ENCODE measurements at places on chromosomes 7 and 10.
A peak's percentile ranks its signal among the peaks of the same experiment; 100 is the strongest.

DNA sequence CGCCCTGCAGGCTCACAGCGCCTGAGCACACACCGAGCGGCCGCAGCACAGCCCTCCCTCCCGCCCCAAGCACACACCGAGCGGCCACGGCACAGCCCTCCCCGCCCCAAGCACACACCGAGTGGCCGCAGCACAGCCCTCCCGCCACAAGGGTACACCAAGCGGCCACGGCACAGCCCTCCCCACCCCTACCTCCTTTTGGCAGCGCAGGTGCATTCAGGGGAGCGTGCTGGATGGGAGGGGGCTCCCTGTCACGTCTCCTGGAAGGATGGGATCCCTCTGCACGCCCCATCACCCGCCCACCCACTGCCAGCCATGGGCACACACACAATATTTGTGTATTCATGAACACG, 482.6 kb downstream of the DNAJB6 start:
- DNase-seq: no peak

GRCh38 chr10:53477313-53477675, 704.7 kb upstream of the MBL2 start:
- no peak for DNase-seq

DNA sequence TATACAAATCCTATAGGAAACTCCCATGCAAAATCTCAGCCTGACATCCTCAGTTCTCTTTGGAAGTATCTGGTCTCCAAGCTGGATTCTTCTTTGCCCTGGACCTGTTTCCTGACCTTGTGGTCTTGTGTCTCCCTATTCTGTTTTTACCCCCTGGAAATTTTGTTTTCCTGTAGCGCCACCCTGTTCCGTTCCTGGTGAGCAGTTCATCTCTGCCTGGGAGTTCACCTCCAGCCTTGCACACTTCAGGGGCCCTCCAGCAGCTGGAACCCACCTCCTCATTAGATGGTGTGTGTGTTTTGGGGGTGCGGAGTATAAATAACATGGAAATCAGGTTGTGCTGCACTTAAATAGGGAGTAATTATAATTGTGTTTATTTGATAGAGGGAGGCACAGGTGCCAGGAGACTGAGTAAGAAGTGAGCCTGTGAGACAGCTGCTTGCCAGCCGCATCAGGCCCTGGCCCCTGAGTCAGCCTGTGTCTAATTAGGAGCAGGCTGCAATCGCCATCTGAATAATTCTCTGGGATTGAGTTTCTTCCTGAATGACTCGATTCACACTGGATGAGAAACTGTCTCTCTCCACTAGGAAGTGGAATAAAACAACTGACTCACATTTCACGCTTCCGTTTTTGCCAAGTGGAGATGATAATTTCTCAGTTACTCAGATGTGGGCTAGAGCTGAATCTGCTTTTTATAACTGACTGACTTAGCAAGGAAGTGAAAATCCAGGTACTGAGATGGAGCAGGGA, 69.4 kb upstream of the HECTD2 start:
- no peak for DNase-seq

DNA sequence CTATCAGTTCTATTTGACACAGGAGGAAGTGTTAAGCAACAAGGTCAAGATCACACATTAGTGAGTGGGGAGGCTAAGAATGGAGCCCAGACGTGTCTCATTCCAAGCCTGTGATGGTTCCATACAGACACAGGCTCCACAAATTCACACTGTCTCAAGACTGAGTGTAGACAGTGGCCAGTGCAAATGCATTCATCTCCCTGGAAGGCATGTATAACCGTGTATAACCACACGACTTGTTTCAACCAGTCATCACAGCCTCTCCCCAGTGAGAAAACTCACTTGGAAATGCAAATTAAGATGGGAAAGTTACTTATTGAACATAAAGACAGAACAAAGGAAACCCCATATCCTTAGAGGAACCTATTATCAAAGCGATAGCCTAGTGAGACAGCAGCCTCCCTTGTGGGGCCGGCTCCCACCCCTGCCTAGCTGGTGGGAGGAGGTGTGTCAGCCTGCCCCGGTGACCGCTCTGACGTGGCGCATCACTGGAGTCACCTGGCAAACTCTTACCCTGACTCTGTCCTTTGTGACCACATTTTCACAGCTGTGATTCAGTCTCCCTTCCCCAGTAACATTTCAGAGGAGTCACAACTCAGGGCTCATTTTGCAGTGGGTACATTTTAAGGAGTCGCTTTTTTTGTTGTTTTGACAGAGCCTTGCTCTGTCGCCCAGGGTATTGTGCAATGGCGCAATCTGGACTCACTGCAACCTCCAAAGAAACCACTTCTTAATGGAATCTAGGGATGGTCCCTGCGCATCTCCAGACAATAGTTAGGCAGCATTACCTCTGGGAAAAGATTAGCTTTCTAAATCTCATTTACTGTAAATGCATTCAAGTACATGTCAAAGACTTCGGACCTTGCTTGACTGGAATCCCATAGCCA, 126.6 kb upstream of the PARD3 start:
- no peak for DNase-seq

DNA sequence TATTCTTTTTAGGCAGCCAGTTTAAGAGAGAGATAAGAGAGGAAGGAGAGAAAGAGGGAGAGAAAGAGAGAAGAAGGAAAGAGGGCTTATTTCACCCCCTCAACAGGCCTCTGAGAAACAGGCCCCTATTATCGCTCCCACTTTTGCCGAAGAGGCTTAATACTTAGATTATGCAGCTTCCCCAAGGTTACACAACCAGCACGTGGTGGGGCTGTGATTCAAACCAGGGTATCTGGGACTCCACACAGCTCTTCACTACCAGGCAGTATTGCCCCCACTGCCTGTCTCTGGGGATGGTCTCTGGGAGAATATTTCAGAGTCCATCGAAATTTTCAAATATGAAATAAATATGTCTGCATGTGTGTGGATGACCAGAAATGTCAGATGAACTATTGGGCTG, 3.0 kb downstream of the GIMAP1 start:
- DNase-seq: no peak

DNA sequence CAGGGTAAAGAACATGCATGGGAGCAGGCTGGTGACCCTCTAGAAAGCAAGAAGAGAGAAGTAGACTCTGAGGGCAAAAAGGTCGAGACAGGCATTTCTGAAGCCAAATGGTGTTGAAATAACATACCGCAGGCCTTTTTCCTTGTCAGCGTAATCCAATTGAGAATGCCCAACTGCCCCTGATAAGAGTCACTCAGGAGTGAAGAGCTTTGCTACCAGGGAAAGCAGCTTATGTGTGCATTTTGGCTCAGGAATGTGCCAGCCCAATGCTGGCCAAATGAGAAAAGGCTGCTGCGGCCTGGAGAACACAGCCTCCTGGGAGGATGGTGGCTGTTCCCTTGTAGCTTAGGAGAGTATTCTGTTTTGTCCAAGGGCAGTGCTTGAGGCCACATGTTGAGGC, 61.4 kb upstream of the NFKB2 start:
- no peak for DNase-seq

DNA sequence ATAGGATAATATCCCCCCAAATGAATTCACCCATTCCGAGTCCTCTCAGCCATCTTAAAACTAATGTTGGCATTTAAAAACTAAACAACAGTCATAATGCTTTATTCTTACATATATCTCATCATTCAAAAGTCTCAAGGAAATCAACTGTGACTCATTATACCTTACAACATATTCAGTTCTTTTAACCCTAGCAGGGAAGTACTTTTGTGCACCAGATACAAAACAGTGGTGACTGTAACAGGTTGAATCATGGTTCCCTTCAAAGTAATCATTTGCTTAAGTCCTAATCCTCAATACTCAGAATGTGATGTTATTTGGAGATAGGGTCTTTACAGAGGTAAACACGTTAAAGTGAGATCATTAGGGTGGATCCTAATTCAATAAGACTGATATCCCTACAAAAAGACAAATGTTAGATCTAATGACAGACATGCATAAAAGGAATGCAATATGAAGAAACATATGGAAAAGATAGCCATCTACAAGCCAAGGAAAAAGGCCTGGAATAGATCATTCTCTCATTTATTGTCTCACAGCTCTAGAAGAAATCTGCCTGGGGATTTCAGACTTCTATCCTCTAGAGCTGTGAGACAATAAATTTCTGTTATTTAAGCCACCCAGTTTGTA, 42.3 kb downstream of the RELN start:
- DNase-seq: no peak

GRCh38 chr10:64369885-64370773, 848.9 kb downstream of the REEP3 start:
- DNase-seq: no peak

DNA sequence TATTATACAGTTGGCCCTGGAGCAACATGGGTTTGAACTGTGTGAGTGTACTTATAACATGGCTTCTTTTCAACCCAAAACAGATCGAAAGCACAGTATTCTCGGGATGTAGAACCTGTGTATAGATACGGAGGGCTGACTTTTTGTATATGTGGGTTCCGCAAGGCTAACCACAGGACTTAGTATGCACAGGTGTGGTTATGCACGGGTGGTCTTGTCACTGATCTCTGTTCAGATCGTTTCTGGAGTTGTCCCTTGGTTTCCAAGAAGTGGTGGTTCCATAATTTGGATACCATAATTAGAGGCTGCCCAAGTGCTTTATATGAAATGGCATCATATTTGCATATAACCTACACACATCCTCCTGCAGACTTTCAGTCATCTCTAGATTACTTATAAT, 10.9 kb upstream of the BHLHA15 start:
- no peak for DNase-seq

GRCh38 chr10:79052291-79053080, 16.3 kb upstream of the ZMIZ1 start:
- no peak for DNase-seq

- DNase-seq: no peak
These were observed 86.3 kb downstream of the PRKCQ start for GRCh38 chr10:6493521-6494441.

DNA sequence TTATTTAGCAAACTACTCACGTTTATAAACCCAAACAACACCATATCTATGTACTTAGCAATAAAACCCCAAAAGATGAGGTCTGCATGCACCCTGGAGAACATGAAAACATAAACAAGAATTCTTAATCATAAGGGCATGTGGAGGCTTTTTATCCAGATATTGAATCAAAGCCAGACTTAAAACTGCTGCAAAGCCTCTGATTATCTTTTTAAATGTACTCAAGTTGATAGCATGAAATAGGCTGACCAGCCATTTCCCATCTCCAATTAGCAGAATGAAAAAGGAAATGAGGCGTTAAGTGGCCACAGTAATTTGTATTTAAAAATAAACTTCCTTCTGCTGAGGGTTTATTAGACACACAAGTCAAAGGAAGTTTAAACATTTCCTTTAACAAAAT, 48.3 kb downstream of the ITIH5 start:
- no peak for DNase-seq

- DNase-seq: peak; percentile 12
These were observed 246.8 kb downstream of the SKIDA1 start for GRCh38 chr10:21278491-21279216.

DNA sequence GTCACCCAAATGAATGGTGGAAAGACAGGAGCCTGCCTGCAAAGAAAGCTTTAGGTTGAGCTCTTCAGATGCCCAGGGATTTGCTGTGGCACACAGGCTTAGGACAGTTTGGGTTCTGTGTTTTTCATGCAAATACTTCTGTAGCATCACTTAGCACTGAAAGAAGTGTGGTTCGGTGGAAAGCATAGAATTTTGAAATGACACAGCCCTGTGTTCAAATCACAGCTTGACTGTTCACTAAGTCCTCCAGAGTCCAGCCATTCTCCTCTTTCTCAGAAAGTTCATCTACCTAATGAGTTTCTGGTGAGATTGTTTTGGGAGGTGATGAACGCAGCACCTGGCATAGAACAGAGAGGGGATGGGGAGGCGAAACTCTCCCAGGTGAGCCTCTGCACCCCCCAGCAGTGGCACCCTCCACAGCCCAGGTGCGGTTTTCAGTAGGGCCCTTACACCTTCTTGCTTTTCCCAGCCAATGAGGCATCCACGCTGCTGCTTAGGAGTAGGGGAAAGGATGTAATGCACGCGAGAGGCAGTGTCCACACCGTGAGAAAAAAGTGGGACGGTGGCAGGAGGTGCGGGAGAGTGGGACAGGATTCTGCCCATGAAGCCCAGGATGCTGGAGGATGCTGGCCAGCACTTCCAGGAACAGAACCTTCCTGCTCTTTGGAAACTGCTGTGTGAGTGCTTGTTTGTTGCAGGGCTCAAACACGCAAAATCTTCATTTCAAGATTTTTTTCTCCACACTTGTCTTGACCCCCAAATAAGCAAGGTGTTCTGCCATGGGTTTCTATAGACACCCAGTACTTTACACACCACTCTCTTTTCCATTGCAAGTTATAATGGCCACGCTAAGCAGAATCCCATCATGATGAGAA, 11.6 kb downstream of the EN2 start:
- no peak for DNase-seq

DNA sequence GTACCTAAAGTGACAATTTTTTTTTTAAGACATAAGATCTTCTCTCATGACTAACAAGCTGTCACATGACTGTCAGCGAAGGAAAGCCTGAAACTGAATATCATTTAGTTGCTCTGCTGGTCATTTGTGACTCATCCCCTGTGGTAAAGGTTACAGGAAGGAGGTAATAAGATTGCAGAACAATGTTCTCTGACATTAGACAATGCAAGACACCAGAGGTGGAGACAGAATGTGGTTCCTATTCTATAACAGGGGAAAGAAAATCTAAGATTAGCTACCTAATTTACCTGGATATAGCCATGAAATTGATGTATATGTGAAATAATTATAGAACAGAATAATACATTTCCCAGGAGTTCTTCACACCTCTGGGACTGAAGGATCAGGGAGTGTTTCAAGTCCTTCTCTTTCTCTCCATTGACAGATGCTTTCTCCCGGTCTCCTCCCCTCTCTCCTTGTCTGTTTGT, 47.7 kb downstream of the LRGUK start:
- no peak for DNase-seq

DNA sequence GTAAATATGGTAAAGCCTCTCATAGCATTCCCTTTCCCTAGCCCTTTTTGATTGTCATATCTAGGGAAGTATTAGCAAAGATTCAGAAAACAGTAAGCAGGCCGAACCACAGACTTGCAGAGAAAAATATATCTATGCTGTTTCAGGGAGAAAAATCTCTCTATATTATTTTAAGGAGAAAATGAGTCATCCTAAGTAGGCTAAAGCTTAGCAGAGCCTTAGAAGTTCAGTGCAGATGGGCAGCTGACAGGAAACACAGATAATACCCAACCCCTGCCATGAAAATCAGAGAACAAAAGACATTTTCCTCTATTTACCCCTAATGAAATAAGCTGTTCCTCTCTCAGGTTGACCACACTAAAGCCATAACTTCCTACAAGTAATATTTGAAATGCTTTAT, 16.5 kb downstream of the C1QL3 start:
- DNase-seq: no peak

GRCh38 chr10:91096274-91096673, 124.2 kb upstream of the PCGF5 start:
- no peak for DNase-seq

DNA sequence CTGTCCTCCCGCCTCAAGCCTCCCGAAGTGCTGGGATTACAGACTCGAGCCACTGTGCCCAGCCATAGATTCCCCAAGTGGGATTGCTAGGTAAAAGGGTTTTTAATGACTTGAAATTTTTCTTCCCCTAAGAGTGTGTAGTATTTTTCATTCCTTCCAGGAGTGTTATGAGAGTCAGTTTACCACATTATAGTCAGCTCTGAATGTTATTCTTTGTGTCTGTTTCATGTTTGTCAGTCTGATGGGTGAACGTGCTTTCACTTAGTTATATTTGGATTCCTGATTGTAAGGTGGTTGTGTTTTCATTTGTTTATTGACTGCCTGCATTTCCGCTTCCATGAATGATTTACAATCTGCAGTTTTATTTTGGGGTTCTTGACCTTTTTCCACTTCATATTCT, 6.3 kb downstream of the ZNF212 start:
- DNase-seq: no peak

- DNase-seq: peak; percentile 43
These were observed 1025.8 kb upstream of the LRRN3 start for GRCh38 chr7:110065121-110065520.
